ENCODE measurements at places on chromosomes 12 and 14. TPM values are rescaled to one million over a fixed set of nuclear protein-coding genes. Genes with fewer than 3 reads are reported as not detected.

The KITLG gene
- 8.4 TPM for total RNA-seq

DNA sequence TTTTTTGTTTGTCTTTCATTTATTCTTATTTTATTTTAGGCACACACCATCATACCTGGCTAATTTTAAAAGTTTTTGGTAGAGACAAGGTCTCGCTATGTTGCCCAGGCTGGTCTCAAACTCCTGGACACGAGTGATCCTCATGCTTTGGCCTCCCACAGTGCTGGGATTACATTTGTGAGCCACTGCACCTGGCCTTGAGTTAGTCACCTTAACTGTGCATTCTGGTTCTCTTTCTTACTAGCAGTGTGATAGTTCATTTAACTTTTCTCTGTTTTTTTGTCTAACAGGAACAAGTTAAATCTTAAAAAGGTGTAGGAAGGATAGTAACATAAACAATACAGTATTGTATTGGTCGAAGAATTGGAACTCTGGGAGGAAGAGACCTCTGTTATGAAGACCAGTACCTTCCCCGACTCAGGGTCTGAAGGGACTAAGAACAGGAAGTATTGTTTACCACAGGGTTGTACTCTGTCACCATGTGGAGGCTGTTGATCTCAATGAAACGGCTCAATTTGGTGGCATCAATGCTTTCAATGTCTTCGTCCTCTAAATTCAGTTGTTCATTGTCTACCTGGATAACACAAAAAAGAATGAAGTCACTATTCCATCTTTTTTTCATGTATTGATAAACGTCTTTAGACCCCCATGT, 17.7 kb downstream of the ERP27 start:
- no peak overlapping the region for H3K4me3 ChIP-seq
- no peaks in the 10 kb centered on the region for H3K36me3 ChIP-seq
- H3K4me1 ChIP-seq, result no peaks in the 10 kb centered on the region
- no peak overlapping the region for H3K27ac ChIP-seq
- H3K27me3 ChIP-seq, result no peaks in the 10 kb centered on the region

DNA sequence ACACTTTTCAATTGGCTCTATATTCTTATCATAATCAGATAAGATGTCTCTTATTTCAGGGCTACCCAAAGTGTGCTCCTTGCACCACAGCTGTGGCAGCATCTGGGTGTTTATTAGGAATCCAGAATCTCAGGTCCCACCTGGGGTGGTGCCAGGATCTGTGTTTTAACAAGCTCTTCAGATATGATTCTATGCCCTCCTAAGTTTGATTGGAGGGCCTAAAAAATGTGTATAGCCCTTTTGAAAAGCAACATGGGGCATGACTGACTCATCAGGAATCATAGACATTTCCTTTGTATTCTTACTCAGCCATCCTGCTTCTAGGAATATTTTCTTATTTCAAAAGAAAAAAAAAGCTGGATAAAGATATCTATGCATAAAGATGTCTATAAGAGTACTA, 103.1 kb downstream of the HELB start:
- no peaks in the 10 kb centered on the region for H3K36me3 ChIP-seq
- peaks cover 10% of the 10 kb centered on the region for H3K4me1 ChIP-seq
- H3K4me3 ChIP-seq, result no peak overlapping the region
- H3K27me3 ChIP-seq, result no peaks in the 10 kb centered on the region

- no peak for DNase-seq
- H3K36me3 ChIP-seq, result no peaks in the 10 kb centered on the region
- H3K27ac ChIP-seq, result no peak overlapping the region
Observed at GRCh38 chr12:69240631-69240995, 1.2 kb downstream of the CPSF6 start.

DNA sequence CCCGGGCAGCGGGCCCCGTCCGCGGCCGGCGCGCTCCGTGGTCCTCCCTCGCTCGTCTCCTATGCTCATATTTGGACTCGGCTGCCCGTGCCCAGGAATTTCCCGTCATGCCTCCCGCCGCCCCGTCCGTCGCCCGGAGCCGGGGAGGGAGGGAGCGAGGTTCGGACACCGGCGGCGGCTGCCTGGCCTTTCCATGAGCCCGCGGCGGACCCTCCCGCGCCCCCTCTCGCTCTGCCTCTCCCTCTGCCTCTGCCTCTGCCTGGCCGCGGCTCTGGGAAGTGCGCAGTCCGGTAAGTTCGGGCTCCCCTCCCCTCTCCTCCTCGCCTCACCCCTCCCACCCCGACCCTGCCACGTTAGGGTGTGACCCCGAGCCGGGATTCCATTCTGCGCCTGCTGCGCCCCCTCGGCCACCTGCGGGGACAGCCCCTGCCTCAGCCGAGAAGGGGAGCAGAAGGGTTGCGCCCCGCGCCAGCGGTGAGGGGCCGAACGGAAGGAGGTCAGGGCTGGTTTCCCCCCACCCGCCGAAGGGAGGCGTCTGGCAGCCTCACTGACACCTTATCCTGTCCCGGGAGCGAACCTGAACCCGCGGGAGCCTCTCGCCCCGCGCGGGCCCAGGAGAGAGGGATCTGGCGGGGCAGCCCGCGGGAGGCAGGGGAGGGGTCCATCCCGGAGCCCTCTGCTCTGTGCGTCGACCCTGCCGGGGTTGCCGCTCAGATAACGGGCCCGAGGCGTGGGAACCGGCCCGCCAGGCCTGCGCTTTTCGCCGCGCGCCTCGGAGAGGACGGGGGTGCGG, at the start of gene MSRB3:
TSS of gene MSRB3 (plus strand) at position 108 of the 793 bp plus-strand sequence. CDS start 29,897 bp downstream, outside the sequence.
- H3K27me3 ChIP-seq, result no peaks in the 10 kb centered on the region
- H3K27ac ChIP-seq, result no peak within 1 kb of the TSS
- peak within 1 kb of the TSS; percentile 91 for H3K4me3 ChIP-seq
- peak; percentile 61 for DNase-seq

DNA sequence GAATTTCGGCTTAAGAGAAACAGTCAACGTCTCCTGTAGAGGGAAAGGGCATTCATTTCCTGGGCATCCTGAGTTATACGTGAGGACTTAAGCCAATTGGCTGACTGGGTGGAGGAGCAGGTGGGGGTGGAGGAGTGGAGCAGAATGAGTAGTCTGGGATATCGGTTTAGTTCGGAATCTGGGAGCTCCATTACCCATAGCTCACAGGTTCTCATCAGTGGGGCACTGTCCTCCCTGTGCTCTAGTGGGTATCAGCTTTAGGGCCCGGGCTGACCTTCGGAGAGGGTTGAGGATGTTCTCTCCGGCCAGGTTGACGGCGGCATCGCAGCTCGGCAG, 704 bp downstream of the SDR39U1 start:
- H3K36me3 ChIP-seq, result peaks cover 17% of the 10 kb centered on the region
- peak overlapping the region; percentile 84 for H3K4me3 ChIP-seq
- no peaks in the 10 kb centered on the region for H3K27me3 ChIP-seq
- H3K27ac ChIP-seq, result peak overlapping the region; percentile 97
- peak; percentile 46 for DNase-seq

The AACS gene
- 31.9 TPM for total RNA-seq

- H3K27ac ChIP-seq, result no peak overlapping the region
- H3K27me3 ChIP-seq, result no peaks in the 10 kb centered on the region
- no peaks in the 10 kb centered on the region for H3K36me3 ChIP-seq
- no peaks in the 10 kb centered on the region for H3K4me1 ChIP-seq
- no peak for DNase-seq
Observed at GRCh38 chr12:13071305-13072280, 27.4 kb downstream of the FAM234B start.

DNA sequence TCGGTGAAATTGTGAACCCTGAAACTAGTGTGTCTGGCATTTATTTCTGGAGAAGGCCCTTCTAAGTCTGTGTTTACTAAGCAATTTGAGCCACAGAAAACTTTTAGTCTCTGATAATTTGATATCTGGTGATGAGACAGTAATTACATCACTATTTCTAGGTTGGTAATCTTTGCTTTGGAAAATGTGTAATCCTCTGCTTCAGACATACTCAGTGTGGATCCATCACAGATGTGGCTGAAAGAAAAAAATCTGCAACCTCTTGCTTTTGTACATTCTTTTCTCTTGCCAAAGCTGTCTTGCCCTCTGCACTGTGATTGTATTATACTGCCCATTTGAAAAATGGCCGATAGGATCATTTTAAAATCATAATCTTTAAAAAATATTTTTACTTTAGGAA, 78.1 kb downstream of the PELI2 start:
- no peak overlapping the region for H3K4me3 ChIP-seq
- H3K27me3 ChIP-seq, result peaks cover 23% of the 10 kb centered on the region
- H3K36me3 ChIP-seq, result no peaks in the 10 kb centered on the region

The BMAL2 gene
- total RNA-seq, result 137 TPM

The CKB gene
- total RNA-seq, result 299 TPM

The SYCP3 gene
- not detected for total RNA-seq

- peaks cover 6% of the 10 kb centered on the region for H3K4me1 ChIP-seq
- DNase-seq, result no peak
- H3K36me3 ChIP-seq, result no peaks in the 10 kb centered on the region
- H3K27ac ChIP-seq, result no peak overlapping the region
- H3K27me3 ChIP-seq, result no peaks in the 10 kb centered on the region
Observed at GRCh38 chr14:91575469-91576208, 65.5 kb upstream of the PPP4R3A start.

The TMEM63C gene
- total RNA-seq, result 4.0 TPM

DNA sequence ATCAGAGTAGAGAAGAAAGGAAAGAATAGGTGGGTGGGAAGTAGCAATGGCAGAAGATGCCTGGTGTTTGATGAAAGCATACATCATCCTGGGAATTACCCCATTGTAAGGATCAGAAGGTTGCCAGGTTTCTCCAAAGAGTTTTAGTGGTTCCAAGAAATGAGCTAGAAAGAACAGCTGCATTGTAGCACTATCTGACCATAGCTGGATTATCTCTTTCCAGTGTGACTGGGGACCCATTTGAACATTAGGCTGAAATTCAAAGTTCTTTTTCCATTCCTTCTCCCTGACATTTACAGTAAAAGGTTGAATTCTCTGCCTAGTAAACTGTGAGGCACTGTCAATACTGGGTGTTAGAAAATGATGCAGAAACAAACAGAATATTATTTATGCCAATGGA, 244.4 kb downstream of the GALC start:
- H3K4me3 ChIP-seq, result no peak overlapping the region
- H3K27ac ChIP-seq, result no peak overlapping the region
- H3K36me3 ChIP-seq, result no peaks in the 10 kb centered on the region
- H3K27me3 ChIP-seq, result no peaks in the 10 kb centered on the region
- no peaks in the 10 kb centered on the region for H3K4me1 ChIP-seq

DNA sequence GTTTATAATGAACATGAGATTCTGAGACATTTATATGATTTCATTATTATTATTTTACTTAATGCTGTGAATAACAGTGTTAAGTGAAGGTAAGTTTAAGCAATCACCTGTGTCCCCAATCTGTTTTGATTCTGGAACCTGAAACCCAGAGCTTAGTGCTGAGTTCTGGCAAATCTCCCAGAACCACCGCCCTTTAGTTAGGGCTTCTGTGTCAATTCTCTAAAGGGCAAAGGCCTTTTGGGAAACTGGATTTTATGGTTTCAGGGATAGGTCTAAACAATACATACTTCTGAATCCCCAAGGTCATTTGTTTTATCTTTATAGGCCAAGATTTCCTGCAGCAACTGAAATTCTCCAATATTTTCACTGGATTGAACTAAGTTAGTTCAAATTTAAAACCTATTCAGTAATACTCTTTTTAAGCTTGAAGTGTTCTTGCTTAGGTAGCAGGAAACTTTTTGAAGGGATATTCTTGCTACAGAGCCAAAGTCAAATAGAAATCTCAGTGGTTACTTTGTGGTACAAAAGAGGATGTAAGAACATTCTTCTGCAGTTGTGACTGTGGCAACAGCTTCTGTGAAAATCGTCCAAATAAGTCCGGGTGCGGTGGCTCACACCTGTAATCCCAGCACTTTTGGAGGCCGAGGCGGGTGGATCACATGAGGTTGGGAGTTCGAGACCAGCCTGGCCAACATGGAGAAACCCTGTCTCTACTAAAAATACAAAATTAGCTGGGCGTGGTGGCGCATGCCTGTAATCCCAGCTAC, 10.0 kb upstream of the PKP2 start:
- H3K36me3 ChIP-seq, result no peaks in the 10 kb centered on the region
- DNase-seq, result peak; percentile 50
- H3K27me3 ChIP-seq, result no peaks in the 10 kb centered on the region
- peaks cover 18% of the 10 kb centered on the region for H3K4me1 ChIP-seq
- H3K27ac ChIP-seq, result no peak overlapping the region

GRCh38 chr12:124450376-124450750, 117.0 kb downstream of the NCOR2 start:
- no peaks in the 10 kb centered on the region for H3K36me3 ChIP-seq
- no peaks in the 10 kb centered on the region for H3K27me3 ChIP-seq
- no peak overlapping the region for H3K27ac ChIP-seq
- no peak for DNase-seq
- peaks cover 22% of the 10 kb centered on the region for H3K4me1 ChIP-seq
- H3K4me3 ChIP-seq, result no peak overlapping the region

The BCL2L2 gene
- 33.5 TPM for total RNA-seq

- no peak for DNase-seq
- no peak overlapping the region for H3K27ac ChIP-seq
- H3K36me3 ChIP-seq, result no peaks in the 10 kb centered on the region
- H3K4me3 ChIP-seq, result no peak overlapping the region
- no peaks in the 10 kb centered on the region for H3K4me1 ChIP-seq
- no peaks in the 10 kb centered on the region for H3K27me3 ChIP-seq
Observed at GRCh38 chr14:93343266-93343665, 3.7 kb upstream of the COX8C start.

- DNase-seq, result no peak
- no peaks in the 10 kb centered on the region for H3K27me3 ChIP-seq
- H3K4me1 ChIP-seq, result no peaks in the 10 kb centered on the region
- H3K36me3 ChIP-seq, result no peaks in the 10 kb centered on the region
- no peak overlapping the region for H3K27ac ChIP-seq
- no peak overlapping the region for H3K4me3 ChIP-seq
Observed at GRCh38 chr12:40597133-40597532, 95.1 kb upstream of the CNTN1 start.

The NRIP2 gene
- not detected for total RNA-seq

- peak within 1 kb of the TSS; percentile 44 for H3K27ac ChIP-seq
- H3K4me3 ChIP-seq, result peak within 1 kb of the TSS; percentile 72
- H3K27me3 ChIP-seq, result no peaks in the 10 kb centered on the region
- peak; percentile 90 for DNase-seq
Observed at GRCh38 chr14:61321385-61322010, at the start of gene PRKCH. Gene PRKCH, plus strand, starts transcription at chr14:61321579. Its CDS starts 523 bp downstream, at chr14:61322102.
